Liver (tissue), 10 donors: ENCODE measurements at places on chromosomes 13 and 19.

DNA sequence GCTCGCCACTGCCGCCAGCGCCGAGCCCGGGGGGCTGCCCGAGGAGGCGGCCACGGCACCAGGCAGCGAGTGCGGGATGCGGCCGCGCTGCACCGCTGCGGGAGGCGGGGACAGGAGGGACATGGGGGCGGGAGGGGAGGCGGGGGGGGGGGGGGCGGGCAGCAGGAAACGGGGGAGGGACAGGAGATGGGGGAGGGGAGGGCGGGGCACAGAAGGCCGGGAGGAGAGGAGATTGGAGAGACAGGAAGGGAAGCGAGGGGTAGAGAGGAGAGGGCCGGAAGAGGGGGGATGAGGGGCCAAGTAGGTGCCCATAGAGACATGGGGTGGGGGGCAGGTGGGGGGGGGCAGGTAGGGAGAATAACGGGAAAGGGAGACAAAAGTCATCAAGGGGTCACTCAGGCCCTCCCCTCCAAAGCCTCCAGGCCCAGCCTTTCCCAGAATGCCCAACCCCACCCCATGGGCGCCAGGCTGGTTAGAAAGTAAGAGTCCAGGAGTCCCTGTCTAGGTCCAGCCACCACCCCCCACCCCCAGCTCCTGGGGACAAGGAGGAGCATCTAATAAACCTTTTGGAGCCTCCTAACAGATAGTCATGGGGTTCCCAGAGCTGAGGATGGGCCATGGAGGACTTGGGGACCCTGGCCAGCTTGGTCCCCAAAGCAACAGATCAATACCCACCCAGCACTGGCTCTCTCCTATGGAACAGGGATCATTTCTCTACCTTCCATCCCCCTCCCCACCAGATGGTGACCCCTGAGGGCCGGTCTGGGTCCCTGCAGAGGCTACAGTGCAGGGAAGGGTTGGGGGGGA lies 9.5 kb downstream of the NR2F6 start:
- DNase-seq: peak; percentile 53

- no peak for DNase-seq
These were observed 709.3 kb upstream of the KLHL1 start for GRCh38 chr13:70817576-70817975.

DNA sequence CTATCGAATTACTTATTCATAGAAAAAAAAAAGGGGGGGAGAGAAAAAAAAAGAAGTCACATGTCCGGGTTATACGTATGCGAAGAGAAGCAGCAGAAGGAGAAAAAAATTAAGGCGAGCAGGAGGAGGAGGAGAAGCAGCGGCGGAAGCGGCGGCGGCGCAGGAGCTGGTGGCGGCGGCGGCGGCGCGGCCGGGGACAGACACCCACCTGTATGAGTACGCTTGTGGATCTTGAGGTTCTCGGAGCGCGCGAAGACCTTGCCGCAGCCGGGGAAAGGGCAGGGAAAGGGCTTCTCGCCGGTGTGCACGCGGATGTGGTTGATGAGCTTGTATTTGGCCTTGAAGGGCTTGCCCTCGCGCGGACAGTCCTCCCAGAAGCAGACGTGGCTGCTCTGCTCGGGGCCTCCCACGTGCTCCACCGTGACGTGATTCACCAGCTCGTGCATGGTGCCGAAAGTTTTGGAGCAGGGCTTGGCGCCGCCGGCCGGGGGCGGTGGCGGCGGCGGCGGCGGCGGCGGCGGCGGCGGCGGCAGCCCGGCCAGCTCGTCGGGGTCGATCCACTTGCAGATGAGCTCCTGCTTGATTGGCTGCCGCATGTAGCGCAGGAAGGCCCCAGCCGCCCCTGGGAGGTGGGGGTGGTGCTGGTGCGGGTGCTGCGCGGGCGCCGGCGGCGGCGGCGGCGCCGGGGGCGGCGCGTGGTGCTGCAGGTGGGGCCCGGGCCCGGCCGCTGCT lies 1.5 kb downstream of the ZIC5 start:
- DNase-seq: no peak

DNA sequence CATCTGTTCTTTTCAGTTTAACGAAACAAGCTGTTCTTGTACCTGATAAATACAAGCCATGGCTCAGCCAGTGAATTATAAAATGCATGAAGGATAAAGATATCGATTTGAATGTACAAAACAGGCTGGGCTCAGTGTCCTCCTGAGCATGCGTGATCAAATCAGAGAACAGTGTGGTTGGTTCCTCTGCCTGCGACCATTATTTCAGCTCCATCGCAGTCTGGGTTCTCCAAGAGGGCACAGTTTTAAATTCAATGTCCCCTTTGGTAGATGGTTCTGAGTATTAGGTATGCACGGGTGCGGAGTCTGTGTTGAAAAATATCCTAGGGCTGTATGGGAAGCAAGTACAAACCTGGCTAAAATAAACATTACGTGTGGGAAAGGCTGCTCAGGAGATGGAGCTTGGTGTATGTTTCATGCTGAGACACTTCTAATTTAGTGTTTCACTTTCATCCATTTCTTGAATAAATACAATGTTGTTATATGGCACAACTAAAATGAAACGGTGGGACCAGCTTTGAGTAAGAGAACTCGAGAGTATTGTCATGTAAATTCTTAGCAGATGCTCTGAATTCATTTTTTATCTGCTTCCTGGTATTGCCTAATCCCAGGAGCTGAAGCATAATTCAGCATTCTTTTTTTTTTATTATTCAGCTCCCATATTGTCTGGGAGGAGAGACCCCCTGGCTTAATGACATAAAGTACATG lies 458.7 kb downstream of the MYO16 start:
- no peak for DNase-seq

- DNase-seq: no peak
These were observed 226.4 kb downstream of the COG6 start for GRCh38 chr13:39881887-39882286.

DNA sequence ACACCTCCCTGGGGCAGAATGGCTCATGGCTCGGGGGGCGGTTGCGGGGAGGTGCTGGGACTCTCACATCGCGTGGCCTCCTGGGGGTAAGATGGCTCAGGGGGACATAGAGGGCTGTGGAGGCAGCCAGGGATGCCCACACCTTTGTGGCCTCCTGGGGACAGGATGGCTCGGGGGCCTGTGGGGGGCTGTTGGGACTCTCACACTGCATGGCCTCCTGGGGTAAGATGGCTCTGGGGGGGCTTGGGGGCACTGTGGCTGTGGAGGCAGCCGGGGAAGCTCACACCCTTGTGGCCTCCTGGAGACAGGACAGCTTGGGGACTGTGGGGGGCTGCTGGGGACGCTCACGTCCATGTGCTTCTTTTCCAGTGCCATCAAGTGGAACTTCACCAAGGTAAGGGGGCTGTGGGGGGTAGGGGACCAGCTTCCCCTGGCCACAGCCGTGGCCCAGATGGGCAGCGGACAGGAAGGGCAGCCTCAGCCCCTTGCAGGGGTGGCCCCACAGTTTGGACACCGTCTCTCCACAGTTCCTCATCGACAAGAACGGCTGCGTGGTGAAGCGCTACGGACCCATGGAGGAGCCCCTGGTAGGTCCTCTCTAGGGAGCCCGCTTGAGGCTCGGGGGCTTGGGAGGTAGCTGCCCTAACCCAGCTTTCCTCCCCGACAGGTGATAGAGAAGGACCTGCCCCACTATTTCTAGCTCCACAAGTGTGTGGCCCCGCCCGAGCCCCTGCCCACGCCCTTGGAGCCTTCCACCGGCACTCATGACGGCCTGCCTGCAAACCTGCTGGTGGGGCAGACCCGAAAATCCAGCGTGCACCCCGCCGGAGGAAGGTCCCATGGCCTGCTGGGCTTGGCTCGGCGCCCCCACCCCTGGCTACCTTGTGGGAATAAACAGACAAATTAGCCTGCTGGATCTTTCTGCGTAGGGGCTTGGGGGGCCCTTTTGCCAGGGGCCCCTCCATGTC lies 2.4 kb downstream of the GPX4 start:
- no peak for DNase-seq

DNA sequence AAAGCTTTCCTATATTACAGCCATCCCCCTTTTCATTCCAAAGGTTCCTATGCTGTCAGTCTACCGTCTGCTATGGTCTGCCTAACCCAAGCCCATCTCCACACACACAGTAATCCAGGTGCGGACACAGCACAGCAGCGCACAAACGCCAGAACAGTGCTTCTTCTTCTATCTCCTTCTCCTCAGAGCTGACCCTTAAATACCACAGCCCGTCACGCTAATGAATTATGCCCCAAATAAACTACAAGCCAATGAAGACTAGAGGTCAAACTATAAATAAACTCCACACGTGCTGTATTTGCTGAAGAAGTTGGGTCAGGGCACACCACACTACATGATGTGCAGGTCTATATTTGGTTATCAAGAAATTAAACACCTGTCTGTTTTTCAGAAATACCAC lies 71.8 kb downstream of the TBC1D4 start:
- DNase-seq: no peak
